ENCODE measurements at places on chromosomes 1 and 21. TPM values are rescaled to one million over a fixed set of nuclear protein-coding genes. Genes with fewer than 3 reads are reported as not detected.

SDC3 gene
- total RNA-seq, result 46.8 TPM

ZNF687 gene
- total RNA-seq, result 18.6 TPM

GRCh38 chr21:25967181-25967900 lies 203.2 kb downstream of the APP start:
- H3K27me3 ChIP-seq, result no peaks in the 10 kb centered on the region
- no peak for DNase-seq
- no peak overlapping the region for H3K27ac ChIP-seq

DNA sequence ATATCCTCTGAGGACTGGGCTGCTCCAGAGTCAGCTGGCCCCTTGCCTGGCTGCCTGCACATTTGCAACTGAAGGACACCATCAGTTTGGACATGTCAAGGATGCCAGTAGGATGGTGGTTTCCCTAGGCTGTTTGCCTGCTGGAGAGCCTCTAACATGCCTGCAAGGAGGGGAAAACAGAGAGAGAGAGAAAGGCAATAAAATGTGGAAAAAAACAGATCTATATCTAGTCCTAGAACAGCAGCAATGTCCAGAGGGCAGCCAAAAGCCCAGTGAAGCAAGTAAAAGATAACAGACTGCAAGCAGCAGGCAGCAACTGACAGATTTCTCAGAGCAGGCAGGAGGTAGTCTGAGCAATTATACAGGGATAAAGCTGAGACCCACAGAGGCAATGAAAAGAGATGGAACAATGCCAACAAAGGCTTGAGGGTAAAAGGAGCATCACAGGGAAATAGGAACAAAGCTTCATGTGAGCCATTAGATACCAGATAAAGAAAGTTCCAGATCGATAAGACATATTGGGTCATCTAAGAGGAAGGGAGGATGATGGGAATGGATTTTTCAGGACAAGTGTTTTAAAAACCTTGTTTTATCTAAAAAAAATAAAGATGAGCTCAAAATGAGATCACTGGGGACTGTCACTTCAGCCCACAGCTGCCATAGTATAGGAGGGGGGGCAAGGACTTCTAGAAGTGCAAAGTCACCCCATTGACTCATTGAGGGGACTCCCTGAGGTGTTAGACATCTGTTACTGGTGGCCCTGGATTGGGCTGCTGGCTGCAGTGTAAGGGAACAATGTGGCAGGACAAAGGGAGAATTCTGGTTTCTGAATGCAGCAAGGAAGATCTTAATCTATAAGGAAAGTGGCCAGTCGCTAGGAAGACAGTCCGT lies 38.6 kb upstream of the GADD45A start:
- no peaks in the 10 kb centered on the region for H3K36me3 ChIP-seq
- H3K27me3 ChIP-seq, result no peaks in the 10 kb centered on the region
- no peak overlapping the region for H3K4me3 ChIP-seq

DNA sequence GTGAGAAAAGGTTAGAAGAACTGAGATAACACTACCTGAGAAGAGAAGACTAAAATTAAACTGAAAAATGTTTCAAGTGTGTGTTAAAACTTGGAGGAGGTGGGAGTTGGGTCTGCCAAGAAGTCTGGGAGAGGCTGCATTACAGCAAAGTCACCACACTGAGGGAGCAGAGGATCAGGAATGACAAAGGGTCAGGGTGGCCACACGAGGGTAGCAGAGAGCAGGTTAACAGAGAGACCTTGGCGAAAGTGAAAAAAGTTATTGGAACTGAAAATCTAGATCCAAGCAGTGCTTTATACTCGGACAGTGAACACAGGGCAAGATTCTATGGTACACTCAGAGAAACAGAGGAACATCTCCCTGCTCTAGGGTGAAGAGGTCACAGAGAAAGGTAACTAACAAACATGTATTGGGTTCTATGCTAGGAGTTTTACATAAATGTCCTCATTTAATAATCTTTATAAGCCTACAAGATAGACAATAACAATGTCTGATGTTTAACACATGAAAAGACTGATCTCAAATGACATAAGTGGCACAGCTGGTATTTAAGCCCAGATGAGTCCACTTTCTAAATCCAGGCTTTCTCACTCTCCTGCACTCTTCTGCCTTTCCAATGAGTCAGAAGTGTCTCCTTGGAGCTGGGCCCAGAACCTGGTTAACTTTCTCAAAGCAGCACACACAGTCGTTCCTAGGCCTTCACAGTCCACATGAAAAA lies 10.3 kb upstream of the CADM3 start:
- no peak for DNase-seq
- H3K4me1 ChIP-seq, result peaks cover 13% of the 10 kb centered on the region
- H3K27me3 ChIP-seq, result peaks cover 22% of the 10 kb centered on the region
- H3K36me3 ChIP-seq, result no peaks in the 10 kb centered on the region

- peak overlapping the region; percentile 89 for H3K27ac ChIP-seq
- H3K36me3 ChIP-seq, result peaks cover 1% of the 10 kb centered on the region
- H3K4me3 ChIP-seq, result no peak overlapping the region
- peaks cover 83% of the 10 kb centered on the region for H3K4me1 ChIP-seq
Observed at GRCh38 chr1:39159224-39160036, 45.1 kb upstream of the MACF1 start.

GRCh38 chr1:166089804-166090203 lies 77.0 kb downstream of the FAM78B start:
- H3K4me1 ChIP-seq, result no peaks in the 10 kb centered on the region
- no peaks in the 10 kb centered on the region for H3K27me3 ChIP-seq
- H3K4me3 ChIP-seq, result no peak overlapping the region
- H3K27ac ChIP-seq, result no peak overlapping the region

- H3K27ac ChIP-seq, result no peak overlapping the region
- H3K4me3 ChIP-seq, result no peak overlapping the region
- peaks cover 5% of the 10 kb centered on the region for H3K27me3 ChIP-seq
- H3K36me3 ChIP-seq, result no peaks in the 10 kb centered on the region
- no peak for DNase-seq
Observed at GRCh38 chr1:26318338-26319064, 743 bp downstream of the CD52 start.
